ENCODE measurements at places on chromosomes 16 and 17.

GRCh38 chr16:12295395-12295794, 318.9 kb downstream of the SNX29 start:
- no peak for DNase-seq

- no peak for DNase-seq
Measured at GRCh38 chr17:6064868-6065267, 5.3 kb upstream of the WSCD1 start.

- DNase-seq: no peak
Measured at GRCh38 chr17:28515518-28515917, 9.4 kb downstream of the FOXN1 start.

DNA sequence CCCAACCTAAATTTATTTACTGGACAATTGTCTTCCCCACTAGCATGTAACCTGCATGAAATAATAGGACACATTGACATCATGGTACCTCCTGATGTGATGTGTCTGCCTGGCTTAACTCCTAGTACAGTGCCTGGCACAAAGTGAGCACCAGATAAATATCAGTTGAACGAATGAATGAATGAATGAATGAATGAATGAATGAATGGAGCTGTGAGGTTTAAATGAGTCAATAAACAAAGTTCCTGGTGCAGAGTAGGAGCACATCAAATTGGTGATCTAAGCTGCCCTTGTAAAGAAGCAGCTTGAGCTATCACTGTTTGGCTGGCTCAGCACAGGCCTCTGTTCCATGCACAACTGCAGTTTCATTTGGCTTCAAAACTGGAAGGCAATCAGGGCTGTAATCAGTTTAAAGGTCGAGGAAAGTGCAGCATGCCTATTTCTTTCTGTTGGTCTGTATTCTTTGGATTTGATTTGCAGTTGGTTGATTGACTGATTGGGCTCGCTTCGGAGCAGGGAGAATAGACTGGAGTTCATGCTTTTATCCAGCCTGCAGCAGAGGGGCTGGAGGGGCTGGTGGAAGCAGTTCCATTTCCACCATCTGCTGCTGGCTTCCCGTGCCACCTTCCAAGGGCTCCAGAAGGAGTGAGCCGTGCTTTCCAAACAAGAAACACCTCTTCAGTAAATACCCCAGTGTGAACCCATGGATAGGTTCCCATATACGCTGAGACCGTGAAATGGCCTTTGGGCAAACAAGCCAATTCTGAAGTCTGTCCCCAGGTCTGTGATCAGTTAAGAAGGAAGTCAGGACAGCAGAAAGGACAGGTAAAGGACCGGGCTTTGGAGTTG, 54.6 kb downstream of the GPRC5B start:
- DNase-seq: no peak

DNA sequence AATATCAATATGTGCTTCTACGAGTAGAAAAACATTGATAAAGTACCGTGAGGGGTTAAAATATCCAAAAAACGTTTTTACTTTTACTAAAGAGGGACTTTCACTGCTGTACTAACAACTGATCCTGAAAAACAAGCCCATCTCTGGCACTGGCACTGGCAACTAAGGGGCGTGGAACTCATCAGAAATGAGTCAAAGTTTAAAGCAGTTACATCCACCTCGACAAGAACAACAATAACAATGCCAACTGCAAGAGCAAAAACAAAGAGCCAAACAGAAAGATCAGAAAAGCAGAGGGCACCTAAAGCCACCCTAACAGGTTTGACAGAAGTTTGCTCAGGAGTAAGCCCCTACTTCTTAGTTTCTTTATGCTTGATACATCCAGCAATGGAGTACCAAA, 13.1 kb downstream of the MBTPS1 start:
- DNase-seq: peak; percentile 54

DNA sequence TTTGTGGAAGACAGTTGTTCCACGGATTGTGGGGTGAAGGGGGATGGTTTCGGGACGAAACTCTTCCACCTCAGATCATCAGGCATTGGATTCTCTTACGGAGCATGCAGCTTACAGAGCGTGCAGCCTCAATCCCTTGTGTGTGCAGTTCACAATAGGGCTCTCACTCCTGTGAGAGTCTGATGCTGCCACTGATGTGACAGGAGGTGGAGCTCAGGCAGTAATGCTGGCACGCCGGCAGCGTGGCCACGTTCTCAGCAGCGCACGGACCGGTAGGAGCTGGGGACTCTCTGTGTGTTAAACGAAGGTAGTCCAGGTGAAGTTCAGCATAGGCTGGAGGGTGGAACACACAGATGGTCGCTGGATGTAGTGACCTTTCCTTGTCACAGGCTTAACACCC, 37.8 kb downstream of the SEC14L1 start:
- DNase-seq: no peak

- peak; percentile 45 for DNase-seq
Measured at GRCh38 chr17:42010898-42011516, 6.2 kb downstream of the DNAJC7 start.

- peak; percentile 61 for DNase-seq
Measured at GRCh38 chr17:4152471-4152870, 9.5 kb downstream of the CYB5D2 start.

DNA sequence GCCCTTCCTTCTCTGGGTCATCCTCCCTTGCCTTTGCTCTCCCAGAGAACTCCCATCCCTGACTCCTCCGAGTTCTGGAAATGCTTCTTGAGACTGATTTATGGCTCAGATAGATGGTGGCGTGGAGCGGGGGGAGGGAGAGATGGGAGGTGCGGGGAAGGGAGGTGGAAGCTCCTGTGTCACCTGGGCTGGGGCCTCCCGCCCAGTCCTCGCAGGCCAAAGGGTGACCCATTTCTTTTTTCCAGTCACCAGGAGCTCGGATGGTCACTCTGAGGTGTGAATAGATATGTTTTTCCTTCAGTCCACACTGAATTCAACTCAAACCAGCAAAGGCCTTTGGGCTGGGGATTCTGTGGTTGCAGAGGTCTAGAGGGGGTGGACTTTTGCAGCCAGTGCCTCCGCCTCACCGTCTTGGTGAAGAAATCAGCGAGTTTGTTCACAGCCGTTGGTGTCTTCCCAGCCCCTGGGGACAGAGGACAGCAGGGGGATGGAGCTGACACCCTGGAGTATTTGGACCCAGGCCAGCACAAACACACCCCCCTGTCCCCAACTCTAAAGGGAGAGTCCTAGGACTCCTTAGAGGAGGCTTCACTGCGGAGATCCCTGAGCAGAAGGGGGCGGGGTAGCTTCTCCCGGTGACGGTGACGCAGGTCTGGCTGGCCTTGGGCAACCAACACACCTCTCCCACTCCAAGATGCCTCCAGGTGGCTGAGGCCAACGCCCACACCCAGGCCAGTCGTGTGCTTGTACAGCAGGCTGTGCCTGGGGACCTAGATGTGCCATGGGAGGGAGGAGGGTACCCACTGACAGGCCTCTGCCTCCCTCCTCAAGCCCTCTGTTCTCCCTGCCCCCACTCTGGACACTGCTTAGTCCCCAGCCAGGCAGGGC, 80.6 kb downstream of the AMFR start:
- DNase-seq: no peak

DNA sequence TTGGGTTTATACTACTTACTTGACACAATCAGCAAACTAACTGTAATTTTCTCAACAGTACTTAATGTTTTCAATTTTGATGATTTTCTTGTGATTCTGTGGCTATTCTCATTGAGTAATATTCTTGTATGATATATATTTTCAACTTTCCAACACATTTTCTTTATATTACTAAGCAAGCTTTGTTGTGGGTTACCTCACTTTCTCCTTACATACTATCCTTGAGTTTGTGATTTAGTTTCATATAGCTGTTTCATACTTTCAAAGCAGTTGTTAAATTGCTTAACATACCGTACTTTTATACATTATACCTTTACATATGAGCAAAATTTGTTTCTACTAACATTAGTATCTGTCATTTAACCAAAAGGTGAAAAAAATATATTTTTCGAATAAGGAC, 197.1 kb downstream of the BCAS3 start:
- no peak for DNase-seq

All from foreskin fibroblast (primary cell).